ENCODE measurements at places on chromosomes 12 and 14. TPM values are rescaled to one million over a fixed set of nuclear protein-coding genes. Genes with fewer than 3 reads are reported as not detected.

DNA sequence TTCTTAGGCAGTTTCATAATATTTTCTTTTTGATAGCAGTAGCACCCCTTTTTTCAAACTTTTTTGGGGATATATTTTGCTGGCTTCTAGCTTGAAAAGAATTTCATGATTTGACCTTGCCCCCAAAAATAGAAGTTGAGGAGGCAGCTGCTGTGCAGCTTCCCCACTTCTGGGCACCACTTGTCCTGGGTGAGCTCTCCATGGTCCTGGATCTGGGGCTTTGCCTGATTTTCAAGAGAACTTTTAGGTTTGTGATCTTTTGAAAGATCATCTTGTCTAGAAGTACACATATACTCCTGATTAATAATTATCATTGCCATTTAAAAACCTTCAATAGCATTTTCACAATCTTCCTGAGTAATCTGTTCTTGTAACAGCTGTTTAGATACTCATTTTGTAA lies 271.6 kb downstream of the NPAS3 start:
- DNase-seq = no peak

Gene GDF3
- not detected for total RNA-seq

Gene ACSM4
- not detected for total RNA-seq

Gene KCNH3
- total RNA-seq = 0.35 TPM

Gene DPPA3
- not detected for total RNA-seq
